ENCODE measurements at places on chromosomes 3 and 15. TPM values are rescaled to one million over a fixed set of nuclear protein-coding genes. Genes with fewer than 3 reads are reported as not detected.

The OR5K1 gene
- not detected for polyA plus RNA-seq

The DOCK3 gene
- polyA plus RNA-seq, result 0.54 TPM

The COL6A5 gene
- polyA plus RNA-seq, result not detected

The PLXNB1 gene
- 20.9 TPM for polyA plus RNA-seq

The MTHFS gene
- 107 TPM for polyA plus RNA-seq

The CPA3 gene
- not detected for polyA plus RNA-seq

The TFRC gene
- 132 TPM for polyA plus RNA-seq

The KBTBD13 gene
- not detected for polyA plus RNA-seq

The TMEM40 gene
- 0.07 TPM for polyA plus RNA-seq

The RTP4 gene
- polyA plus RNA-seq, result not detected

The ALDH1A2 gene
- polyA plus RNA-seq, result 0.25 TPM

The ISG20 gene
- 6.1 TPM for polyA plus RNA-seq

The CD200R1 gene
- 0.08 TPM for polyA plus RNA-seq

The CTXND1 gene
- not detected for polyA plus RNA-seq

The CMTM7 gene
- 15.3 TPM for polyA plus RNA-seq

The PARP15 gene
- not detected for polyA plus RNA-seq

The PLCB2 gene
- 0.38 TPM for polyA plus RNA-seq

The GOLGA8R gene
- polyA plus RNA-seq, result 0.56 TPM

The MGLL gene
- polyA plus RNA-seq, result 32.6 TPM

The SPTSSB gene
- polyA plus RNA-seq, result 0.07 TPM

The TRH gene
- polyA plus RNA-seq, result not detected

The ECE2 gene
- not detected for polyA plus RNA-seq

The ZMYND10 gene
- polyA plus RNA-seq, result 0.84 TPM

The ISLR gene
- 0.25 TPM for polyA plus RNA-seq

The CACNA2D3 gene
- 0.03 TPM for polyA plus RNA-seq

The BAHD1 gene
- polyA plus RNA-seq, result 10.9 TPM

The CORO2B gene
- polyA plus RNA-seq, result 1.8 TPM

The MKRN2OS gene
- not detected for polyA plus RNA-seq

The GOLGA6L7 gene
- not detected for polyA plus RNA-seq

The IL16 gene
- 0.05 TPM for polyA plus RNA-seq

The CCR2 gene
- not detected for polyA plus RNA-seq

The SKOR1 gene
- polyA plus RNA-seq, result 0.11 TPM

The RPP25 gene
- 13.7 TPM for polyA plus RNA-seq

The PLA1A gene
- polyA plus RNA-seq, result 0.12 TPM

The POLR2H gene
- 104 TPM for polyA plus RNA-seq

The KBTBD8 gene
- 0.53 TPM for polyA plus RNA-seq

The SH3GL3 gene
- 0.21 TPM for polyA plus RNA-seq

The HDAC11 gene
- 11.3 TPM for polyA plus RNA-seq

The PRR23C gene
- not detected for polyA plus RNA-seq

The SLC15A2 gene
- polyA plus RNA-seq, result 0.18 TPM

The SLC38A3 gene
- polyA plus RNA-seq, result 0.10 TPM

The VILL gene
- polyA plus RNA-seq, result 0.05 TPM

The STAC gene
- polyA plus RNA-seq, result 2.8 TPM

The LRRC57 gene
- 7.4 TPM for polyA plus RNA-seq

The PAQR9 gene
- polyA plus RNA-seq, result 2.8 TPM

The GPR62 gene
- polyA plus RNA-seq, result 0.05 TPM

The SPESP1 gene
- not detected for polyA plus RNA-seq

The HCN4 gene
- polyA plus RNA-seq, result 0.12 TPM

The RETNLB gene
- not detected for polyA plus RNA-seq

The ARF4 gene
- polyA plus RNA-seq, result 136 TPM

The ARGFX gene
- not detected for polyA plus RNA-seq

The EPB42 gene
- not detected for polyA plus RNA-seq

The VIPR1 gene
- polyA plus RNA-seq, result 0.80 TPM

The FGD5 gene
- polyA plus RNA-seq, result not detected
